ENCODE measurements at places on chromosomes 11 and 22.

GRCh38 chr11:76314741-76315090, 66.2 kb downstream of the THAP12 start:
- DNase-seq = no peak

GRCh38 chr11:42841556-42841955, 470.2 kb upstream of the API5 start:
- no peak for DNase-seq

DNA sequence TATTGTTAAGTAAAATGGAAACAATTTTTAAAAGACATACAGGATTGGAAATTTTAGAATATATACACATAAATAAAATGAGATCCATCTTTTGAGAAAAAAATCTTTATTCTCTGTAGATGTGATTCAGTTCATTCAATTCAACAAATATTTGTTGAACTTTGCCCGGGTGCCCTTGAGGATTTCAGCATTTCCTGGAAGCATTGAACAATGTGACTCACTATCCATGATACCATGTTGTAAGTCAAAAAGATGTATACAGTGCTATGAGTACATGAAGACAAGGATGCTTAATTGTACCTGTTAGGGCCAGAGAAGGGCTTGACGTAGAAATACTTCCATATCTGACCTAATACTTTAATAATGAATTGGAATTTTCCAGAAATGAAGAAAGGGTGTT, 353.7 kb downstream of the METTL15 start:
- no peak for DNase-seq

DNA sequence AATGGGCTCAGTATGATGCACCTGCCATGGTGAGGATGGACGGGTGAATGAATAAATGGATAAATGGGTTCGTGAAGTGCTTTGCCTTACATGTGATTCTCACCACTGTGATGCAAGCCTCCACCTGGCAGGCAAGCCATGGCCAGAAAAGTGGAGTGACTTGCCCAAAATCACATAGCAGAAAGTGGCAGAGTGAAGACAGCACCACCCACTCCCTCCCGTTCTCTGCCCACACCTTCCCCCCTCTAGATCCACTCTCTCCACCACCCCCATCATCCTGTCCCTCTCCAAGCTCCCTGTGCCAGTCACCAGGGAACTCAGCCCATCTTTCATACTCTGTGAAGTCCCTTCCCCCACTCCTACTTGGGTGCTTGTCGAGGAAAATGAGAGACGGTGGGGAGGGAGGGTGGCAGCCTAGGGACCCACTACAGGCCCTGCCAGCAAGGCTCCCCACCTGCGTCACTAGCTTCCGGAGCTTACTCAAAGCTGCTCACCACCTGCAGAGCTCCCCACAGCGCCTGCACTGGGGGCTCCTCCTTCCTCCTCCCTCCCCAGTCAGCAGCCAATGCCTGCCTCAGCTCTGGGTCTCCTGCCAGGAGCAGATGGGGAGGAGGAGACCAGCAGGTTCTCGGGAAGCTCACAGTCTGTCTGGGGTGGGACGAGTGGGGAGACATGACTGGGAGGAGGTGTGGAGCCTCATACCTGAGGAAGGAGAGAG, 82.3 kb downstream of the PDE2A start:
- peak; percentile 46 for DNase-seq

DNA sequence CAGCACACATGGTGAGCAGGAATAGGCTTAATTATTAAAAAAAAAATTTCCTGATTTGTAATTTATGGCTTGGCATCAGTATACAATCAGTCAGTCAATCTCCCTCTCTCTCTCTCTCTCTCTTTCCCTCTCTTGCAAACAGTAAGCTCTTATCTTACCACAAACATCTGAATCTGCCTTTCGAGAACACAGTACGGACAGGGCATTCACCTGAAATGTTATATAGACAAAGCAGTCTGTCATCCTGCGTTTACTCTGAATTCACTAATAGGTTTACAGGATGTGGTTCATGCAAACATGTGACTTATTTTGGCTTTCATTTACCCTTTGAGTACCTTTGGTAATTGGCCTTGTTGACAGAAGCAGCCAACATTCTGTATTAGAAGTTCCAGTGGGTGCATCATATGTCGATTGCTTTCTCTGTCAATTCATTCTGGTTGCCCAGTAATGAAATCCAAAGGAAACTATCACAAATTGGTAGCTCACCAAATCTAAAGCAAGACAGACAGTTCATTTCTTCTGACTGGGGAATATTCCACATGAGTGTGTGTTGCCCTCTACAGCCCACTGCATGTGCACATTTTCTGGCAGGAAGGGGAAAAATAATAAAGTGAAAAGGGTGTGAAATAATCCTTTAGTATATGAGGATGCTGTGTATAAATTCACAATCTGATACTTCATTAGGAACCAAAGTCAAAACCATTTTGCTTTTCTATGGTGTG, 1058.2 kb downstream of the LRRC4C start:
- peak; percentile 88 for DNase-seq

GRCh38 chr11:124172101-124172500, 11.0 kb upstream of the OR10D3 start:
- DNase-seq = no peak

- DNase-seq = no peak
Measured at GRCh38 chr11:2519862-2520735, 75.3 kb downstream of the KCNQ1 start.

- DNase-seq = no peak
Measured at GRCh38 chr11:36465449-36466163, 44.5 kb downstream of the TRAF6 start.

- no peak for DNase-seq
Measured at GRCh38 chr11:132712466-132712865, 819.8 kb downstream of the OPCML start.

DNA sequence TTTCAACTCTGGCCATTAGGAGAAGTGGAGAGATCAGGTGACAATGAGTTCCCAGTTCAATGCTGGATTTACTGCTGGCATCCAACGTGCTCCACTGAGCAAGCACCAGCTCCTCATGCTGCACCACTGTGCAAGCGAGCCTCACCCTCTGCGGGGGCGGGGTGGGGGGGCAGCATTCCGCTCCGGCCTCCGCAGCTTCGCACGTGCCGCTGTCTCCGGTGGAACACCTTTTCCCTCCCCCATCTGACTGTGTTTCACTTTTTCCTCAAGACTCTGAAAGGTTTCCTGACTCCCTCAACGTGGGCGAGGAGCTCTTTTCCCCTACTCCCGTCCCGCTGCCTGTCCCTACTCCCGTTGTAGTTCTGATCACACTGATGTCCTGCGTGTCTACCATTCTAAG, 835 bp upstream of the RHOD start:
- no peak for DNase-seq

DNA sequence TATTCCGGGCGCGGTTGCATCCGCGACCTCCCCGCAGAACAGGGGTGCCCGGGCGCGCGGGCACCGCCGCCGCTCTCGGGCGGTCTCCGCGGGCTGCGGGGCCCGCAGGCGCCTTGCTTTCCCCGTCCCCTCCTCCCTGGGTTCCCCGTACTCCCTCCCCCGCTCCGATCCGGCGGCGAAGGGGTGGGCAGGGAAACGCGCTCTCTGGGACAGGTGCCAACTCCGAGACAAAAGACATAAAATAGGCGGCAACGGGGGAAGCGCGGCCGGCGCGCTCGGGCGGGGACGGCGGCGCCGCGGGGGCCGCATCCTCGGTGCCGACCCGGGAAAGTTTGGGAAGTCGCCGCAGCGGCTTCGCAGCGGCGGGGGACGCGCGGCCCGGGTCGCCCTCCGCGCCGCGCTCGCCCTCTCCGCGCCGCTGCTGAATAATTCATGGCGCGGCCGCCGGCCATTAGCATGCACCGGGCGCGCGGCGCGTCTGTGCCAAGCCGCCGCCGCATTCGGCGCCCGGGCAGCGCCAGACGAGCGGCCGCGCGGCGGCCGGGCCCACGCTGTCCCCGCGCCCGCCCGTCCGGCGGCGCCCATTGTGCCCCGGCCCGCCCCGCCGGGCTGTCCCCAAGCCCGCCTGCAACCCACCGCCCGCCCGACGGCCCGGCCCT, 78.7 kb upstream of the PPARA start:
- DNase-seq = peak; percentile 81

- no peak for DNase-seq
Measured at GRCh38 chr11:2788168-2789071, 88.6 kb upstream of the KCNQ1OT1 start.

- DNase-seq = no peak
Measured at GRCh38 chr11:80593648-80594374, 1153.0 kb upstream of the TENM4 start.

- no peak for DNase-seq
Measured at GRCh38 chr11:112523477-112523876, 262.8 kb upstream of the PLET1 start.

GRCh38 chr11:47843361-47844055, 4.6 kb downstream of the NUP160 start:
- no peak for DNase-seq

GRCh38 chr11:35163209-35163608, 24.2 kb downstream of the CD44 start:
- no peak for DNase-seq

- DNase-seq = no peak
Measured at GRCh38 chr22:12601870-12602779, 2925.9 kb upstream of the OR11H1 start.

GRCh38 chr11:33657757-33658156, 42.9 kb downstream of the C11orf91 start:
- no peak for DNase-seq

Measured in NCI-H1105 (cell line).